ENCODE measurements at places on chromosomes 5 and 9.

DNA sequence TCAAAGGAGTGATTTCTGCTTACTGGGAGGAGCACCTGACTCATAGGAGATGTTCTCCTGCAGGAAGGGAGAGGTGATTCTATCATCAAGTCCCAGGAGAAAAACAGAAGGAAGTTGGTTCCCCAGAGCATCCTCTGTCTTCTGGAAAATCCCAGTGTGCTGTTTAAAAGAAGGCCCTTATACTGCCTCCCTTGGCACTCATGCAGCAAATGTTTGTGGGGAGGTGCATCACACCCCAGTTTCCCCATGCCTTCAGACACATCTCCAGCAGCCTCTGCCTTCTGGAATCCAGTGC is 63.1 kb downstream of the PPARGC1B start:
- DNase-seq: no peak

DNA sequence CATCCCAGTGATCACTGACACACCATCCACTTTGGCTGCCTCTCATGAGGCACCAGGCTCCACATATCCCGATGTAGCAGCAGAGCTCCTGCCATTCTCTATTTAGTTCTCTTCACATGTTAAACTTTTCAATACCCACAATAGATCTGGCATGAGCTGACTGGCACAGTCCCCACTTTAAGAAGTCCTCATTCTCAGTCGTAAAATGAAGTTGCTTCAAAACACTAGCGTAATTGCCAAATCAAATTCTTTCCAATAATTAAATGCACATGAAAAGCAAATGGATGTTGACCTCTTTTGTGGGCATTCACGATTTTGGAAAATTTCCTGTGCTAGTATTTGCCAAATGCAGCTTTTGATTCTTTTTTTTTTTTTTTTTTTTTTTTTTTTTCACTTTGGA is 32.4 kb downstream of the HAPLN1 start:
- DNase-seq: no peak

GRCh38 chr5:149450199-149450598 is 71.1 kb upstream of the IL17B start:
- no peak for DNase-seq

DNA sequence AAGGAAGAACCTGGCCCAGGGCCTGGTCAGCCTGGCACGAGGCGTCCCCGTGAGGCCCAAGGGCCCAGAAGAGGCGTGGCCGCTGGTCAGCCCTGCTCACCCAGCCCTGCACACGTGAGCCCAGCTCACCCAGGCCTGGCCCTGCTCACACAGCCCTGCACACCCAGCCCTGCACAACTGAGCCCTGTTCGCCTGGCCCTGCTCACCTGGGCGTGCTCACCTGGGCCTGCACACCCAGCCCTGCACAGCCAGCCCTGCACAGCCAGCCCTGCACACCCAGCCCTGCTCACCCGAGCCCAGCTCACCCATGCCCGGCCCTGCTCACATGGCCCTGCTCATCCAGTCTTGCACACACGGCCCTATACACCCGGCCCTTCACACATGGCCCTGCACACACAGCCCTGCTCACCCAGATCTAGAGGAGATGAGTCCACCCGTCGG is 2.1 kb downstream of the ZDHHC11 start:
- DNase-seq: no peak

DNA sequence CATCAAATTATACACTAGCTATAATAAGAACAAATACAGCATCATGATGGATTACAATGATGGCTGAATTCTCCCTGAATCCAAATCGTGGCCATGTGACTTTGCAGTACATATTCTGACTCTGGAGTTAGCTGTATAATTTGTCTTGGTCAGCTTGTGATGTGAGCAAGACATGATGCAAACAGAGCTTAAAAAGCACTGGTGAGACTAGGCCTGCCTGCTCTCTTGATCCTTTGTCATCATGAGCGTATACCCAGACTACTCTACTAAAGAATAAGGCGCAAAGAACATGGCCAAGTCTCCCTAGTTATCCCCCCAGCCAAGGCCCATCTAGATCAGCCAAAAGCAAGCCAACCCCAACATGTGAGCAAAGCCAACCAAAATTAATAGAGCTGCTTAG is 34.7 kb upstream of the IFNE start:
- DNase-seq: no peak

GRCh38 chr5:139743001-139743771 is 52.4 kb upstream of the PSD2 start:
- no peak for DNase-seq

GRCh38 chr5:135051872-135052271 is 17.8 kb upstream of the PITX1 start:
- DNase-seq: no peak

DNA sequence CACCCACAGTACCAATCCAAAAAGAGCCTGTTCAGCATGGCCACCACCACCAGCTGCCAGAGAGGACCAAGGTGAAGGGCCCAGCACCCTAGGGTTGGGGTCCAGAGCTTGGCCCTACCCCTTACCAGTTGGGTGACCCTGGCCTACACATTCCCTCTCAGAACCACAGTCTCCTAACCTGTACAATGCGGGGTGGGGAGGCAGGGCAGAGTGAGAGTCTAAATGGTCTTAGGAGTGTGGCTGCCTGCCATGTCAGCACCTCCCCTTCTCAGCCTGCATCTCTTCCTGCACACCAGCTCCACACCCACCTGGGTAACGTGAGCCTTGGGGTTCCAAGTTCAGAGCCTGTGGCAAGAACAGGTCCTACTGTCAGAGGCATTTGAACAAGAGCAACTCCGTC is 92.2 kb downstream of the C5orf15 start:
- no peak for DNase-seq

DNA sequence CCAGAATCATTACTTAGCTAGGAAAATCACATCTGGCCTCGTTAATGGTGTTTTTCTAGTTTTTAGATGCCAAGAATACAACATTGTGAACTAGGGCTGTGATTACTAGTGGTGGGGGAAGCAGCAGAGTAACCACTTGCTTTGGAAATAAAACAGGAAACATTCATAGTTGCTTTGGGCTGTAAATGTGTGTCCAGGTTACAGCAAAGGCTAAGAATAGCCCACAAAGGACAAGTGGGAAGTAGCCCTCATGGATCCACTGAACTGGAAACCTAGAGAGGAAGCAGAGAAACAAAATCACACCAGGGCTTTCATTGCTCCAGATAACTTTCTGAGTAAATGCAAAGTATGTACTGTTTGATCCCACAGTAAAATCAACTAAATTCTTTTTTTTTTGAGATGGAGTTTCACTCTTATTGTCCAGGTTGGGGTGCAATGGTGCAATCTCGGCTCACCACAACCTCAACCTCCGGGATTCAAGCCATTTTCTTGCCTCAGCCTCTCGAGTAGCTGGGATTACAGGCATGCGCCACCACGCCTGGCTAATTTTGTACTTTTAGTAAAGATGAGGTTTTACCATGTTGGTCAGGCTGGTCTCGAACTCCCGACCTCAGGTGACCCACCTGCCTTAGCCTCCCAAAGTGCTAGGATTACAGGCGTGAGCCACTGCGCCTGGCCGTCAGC is 56.2 kb upstream of the TNFSF15 start:
- DNase-seq: no peak

All from cerebellum (tissue), 4 donors.